ENCODE measurements at places on chromosomes 3 and 15.

DNA sequence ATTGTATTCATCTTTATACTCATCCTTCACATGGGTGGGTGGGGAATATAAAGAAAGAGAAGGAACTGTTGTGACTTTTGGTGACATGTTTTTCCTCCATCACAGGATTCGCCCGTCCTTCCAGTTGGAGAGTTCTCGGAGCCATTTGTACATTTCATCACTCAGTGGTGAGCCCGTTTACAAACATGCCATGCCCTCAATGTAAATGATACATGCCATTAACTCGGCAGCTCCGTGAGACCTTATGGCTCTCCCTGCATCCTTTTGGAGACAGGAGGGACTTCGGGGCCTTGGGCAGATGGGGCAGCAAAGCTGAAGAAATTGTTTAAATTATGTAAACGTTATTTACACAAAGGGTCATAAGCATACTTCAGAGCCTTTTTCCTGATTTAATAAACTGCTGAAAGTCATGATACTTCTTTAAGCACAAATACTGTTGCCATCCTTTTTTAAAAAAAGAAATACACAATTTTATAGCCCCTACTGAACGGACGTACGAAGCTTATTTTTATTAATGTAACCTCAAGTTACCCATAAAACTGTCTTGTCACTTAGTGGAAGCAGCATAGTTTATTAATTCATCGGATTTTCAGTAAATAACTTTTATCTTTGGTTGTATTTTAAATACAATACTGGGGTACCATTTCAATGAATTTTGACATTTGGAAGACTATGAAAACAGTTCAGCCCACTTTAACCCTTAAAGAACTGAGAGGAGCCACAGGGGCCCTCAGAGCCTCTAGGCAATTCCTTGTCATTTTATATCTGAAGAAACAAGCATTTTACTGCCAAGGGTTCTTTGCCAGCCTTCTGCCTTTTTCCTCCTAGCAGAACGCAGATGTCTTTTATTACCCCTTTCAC is 55.6 kb upstream of the SKOR1 start:
- no peak for DNase-seq

DNA sequence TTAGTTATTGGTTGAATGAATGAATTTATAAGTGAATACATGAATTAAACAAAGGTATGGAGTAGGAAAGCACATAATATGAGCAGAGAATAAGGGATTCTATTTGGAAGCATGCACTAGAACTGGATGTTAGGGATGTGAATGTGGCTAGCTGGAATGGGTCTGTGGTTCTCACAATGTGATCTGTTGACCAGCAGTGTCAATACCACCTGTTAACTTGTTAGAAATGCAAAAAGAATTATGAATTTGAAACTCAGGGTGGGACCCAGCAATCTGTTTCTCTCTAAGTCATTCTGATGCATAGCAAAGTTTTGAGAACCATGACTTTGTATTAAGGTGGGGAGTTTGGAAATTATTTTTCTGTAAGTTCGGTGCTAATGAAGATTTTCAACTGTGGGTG is 41.0 kb upstream of the SATB1 start:
- DNase-seq: no peak

DNA sequence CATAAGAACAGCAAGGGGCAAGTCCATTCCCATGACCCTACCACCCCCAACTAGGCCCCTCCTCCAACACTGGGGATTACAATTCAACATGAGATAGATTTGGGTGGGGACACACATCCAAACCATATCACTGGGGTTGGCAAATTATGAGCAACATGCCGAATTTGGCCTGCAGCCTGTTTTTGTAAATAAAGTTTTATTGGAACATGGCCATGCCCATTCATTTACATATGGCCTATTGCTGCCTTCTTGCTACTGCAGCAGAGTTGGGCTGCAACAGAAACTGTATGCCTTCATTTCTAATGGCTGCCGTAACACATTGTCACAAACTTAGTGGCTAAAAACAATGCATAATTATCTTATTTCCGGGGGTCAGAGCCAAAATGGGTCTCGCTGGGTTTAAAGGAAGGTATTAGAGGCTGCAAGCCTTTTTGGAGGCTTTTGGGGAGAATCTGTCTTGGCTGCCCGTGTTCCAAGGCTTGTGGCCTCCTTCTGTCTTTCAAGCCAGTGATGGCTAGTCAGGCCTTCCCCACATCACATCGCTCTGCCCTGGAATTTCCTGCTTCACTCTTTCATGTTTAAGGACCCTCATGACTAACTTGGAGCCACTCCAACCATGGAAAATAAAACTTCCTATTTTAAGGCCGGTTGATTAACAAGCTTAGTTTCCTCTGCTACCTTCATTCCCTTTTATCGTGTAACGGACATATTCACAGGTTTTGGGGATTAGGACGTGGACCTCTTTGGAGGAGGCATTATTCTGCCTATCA is 428.5 kb upstream of the PROK2 start:
- DNase-seq: no peak

DNA sequence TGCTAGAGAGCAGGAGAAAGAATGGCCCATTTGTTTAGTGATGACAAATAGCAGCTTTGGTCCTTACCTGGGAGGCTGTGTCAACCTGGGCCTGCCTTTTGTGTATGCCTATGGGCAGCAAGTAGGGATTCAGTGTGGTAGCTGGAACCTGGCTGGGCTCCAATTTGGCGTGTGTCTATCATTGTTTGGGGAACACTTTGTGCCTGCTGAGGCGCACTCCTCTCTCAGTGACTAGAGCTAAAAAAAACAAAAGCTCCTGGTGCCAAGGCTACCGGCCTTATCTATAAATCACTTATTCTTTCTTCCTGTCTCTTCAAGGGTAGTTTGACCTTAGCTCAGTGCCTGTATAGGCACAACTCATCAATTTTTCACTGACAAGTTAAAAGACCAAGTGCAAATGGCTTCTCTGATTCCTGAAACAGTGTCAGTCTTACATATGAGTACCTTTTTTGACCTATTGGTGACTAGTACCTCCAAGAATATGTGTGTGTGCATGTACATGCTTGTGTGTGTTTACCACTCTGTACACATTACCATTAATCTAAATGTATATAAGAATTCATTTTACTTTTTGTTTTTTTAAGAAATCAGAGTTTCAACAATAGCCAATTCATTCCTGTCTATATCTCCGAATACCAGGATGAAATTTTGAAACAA is 54.6 kb downstream of the GMNC start:
- DNase-seq: no peak

- no peak for DNase-seq
Observed at GRCh38 chr3:5080779-5081550, 41.1 kb upstream of the ARL8B start.

DNA sequence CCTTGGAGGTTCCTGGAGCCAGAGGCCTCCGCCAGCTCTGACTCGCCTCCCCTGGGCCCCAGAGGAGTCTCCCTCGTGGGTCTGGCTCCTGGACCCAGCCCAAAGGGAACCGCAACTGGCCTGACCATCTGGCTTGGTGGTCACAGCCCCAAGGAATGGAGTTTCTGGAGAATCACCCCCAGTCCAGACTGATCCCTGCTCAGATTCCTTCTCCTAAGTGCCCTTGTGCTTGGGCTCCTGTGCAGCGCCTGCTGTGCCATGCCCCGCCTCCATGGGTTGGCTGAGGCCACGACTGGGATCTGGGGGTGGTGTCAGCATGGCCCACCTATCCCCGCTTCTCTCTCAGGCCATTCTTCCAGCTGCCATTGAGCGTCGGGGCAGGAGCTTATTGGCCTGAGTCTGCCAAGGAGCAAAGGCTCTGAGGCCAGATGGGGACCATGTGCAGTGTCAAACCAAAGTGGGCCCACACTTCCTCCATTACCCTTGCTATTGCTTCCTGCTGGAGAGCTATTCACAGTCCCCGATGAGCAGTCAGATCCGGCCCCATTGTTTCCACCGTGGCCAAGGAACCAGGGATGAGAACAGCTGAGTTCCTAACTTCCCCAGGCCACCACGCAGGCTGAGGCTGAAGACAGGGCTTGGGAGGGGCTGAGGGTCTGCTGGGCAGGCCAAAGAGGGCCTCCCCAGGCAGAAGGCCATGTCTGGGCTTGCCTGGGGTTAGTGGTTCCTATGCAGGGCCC is 19.0 kb downstream of the CSPG4 start:
- peak; percentile 84 for DNase-seq

- peak; percentile 97 for DNase-seq
Observed at GRCh38 chr3:177835917-177836316, 638.6 kb upstream of the TBL1XR1 start.

DNA sequence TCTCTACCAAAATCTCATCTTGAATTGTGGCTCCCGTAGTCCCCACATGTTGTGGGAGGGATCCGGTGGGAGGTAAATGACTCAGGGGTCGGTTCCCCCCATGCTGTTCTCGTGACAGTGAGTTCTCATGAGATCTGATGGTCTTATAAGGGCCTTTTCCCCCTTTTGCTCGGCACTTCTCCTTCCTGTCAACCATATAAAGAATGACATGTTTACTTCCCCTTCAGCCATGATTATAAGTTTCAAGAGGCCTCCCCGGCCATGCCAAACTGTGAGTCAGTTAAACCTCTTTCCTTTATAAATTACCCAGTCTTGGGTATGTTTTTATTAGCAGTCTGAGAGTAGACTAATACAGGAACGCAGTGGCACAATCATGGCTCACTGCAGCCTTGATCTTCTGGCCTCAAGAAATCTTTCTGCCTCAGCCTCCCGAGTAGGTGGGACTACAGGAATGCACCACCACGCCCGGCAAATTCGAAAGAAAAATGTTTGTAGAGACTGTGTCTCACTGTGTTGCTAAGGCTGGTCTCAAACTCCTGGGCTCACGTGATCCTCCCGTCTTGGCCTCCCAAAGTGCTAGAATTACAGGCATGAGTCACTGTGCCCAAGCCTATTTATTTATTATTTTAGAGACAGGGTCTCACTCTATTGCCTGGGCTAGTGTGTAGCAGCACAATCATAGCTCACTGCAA is 101.0 kb downstream of the ATP10A start:
- no peak for DNase-seq

DNA sequence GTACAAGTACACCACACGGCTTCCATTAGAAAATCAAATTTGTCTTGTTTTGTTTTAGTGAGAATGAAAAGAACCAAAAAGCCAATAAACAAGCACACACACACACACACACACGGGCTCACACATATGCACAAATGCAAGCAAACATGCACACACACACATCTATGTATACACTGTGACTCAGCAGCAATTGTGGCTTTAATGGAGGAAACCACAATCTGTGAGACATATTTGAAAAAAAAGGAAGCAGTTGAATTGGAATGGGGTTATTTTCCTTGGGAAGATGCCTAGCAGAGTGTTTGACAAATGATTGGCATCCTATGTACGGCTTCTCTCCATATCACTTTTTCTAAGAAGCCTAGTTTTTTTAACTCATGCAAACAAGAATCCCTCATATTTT is 201.1 kb upstream of the ARRDC4 start:
- DNase-seq: peak; percentile 36

DNA sequence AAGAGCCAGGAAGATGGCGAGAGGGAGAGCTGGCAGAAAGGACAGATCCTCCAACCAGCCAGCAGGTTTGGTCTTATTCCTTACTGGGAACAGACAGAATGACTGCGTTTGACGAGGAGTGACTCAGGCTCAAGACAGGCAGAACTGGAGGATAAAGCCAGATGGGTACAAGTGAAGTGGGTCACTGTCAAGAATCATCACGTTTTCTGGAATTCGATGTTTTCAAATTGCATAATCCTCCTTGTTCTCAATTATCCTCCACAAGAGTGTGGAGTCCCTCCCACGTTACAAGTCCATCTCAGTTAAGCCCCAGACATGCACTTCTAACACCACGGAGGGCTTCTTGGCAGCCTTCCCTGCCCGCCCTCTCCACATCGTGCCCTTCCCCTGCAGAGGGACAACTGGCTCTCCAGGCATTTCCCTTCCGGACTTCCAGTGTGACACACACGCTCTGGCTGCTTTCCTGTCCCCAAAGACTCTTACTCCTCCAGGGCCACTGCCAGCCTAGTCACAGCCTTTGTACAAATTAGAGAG is 183.1 kb downstream of the CHST2 start:
- peak; percentile 94 for DNase-seq

- DNase-seq: no peak
Observed at GRCh38 chr15:57540736-57541135, 51.0 kb upstream of the MYZAP start.

DNA sequence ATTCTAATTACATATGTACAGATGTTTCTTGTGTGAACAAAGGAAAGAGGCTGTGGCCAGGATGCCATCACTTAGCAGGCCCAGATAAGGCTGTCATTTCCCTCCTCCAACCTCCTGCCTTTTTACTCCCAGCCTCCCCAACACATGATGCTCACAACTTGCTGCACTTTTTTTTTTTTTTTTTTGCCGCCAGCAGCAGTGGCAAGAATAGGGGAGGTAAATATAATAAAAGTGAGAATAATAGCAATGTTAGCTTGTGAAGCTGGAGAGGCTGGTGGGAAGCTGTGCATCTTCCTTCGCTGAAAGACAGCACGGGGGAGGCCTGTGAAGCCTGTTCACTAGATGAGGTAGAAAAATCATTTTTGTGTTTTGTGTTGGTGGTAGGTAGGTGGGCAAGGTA is 42.5 kb upstream of the MYO5C start:
- no peak for DNase-seq

DNA sequence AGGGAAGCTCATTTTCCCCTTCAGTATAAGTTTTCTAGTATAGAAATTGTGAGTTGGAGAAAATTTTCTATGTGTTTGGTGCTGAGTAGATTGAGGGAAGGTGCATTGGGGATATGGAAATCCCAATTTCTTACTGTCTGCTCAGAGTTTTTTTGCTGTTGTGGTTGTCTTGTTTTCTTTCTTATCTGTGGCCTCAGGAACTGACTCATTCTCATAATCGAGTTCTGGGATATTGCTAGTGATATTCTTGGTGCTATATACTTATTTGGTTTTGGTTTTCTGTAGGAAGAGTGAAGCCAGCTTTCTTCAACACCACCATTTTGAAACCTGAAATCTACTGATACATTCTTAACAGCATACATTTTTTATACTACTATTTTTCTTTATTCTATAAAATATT is 869.2 kb downstream of the DIPK2A start:
- DNase-seq: no peak

DNA sequence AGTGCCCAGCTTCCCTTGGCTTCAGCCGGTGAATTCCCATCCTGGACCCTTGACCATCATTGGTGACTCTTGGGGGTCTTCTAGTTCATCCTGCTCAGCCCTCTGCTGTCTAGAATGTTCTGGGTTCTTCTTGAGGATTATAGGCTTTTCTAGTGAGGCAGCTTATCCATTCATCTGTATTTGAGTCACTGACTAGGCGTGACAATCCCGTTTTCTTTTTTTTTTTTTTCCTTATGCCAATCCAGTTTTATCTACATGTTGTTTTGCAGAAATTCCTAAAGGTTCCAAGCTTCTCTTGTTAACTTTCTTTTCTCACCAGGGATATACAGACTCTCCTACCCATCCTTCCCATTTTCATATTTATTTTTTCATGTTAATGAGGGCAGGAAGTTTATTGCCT is 6.6 kb upstream of the TRAK1 start:
- DNase-seq: no peak

GRCh38 chr3:122000936-122001605 is 21.0 kb downstream of the ILDR1 start:
- no peak for DNase-seq

- no peak for DNase-seq
Observed at GRCh38 chr3:195766671-195767070, 45.1 kb downstream of the MUC4 start.
